ENCODE measurements at places on chromosomes 7 and 10. TPM values are rescaled to one million over a fixed set of nuclear protein-coding genes. Genes with fewer than 3 reads are reported as not detected.
A peak's percentile ranks its signal among the peaks of the same experiment; 100 is the strongest.

- H3K36me3 ChIP-seq = no peaks in the 10 kb centered on the region
- peak overlapping the region; percentile 10 for H3K27ac ChIP-seq
- no peak for DNase-seq
- peaks cover 4% of the 10 kb centered on the region for H3K27me3 ChIP-seq
- H3K4me3 ChIP-seq = no peak overlapping the region
- H3K4me1 ChIP-seq = peaks cover 28% of the 10 kb centered on the region
Observed at GRCh38 chr7:136058546-136058945, 81.4 kb upstream of the MTPN start.

The ATOH7 gene
- 0.60 TPM for total RNA-seq

The TDRD1 gene
- total RNA-seq = not detected

The ZNF804B gene
- total RNA-seq = 0.07 TPM

The RSU1 gene
- total RNA-seq = 37.3 TPM

DNA sequence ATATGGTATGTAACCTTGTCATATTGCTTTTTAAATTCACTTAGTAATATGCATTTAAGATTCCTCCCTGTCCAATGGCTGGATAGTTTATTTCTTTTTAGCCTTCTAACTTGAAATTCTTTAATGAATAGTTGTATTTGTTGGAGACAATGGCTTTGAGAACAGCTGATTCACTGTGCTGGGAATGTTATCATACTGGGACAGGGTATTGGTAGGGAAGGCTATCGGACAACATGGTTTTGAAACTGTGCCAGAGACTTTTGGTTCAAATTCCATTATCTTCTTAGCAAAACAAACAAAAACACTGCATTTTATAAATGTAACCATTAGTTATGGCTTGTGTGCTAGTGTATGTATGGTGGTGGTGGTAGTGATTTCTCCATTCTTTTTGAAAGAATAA is 517.1 kb upstream of the ANKRD30A start:
- H3K4me1 ChIP-seq = no peaks in the 10 kb centered on the region
- H3K27me3 ChIP-seq = no peaks in the 10 kb centered on the region
- no peak overlapping the region for H3K4me3 ChIP-seq
- H3K27ac ChIP-seq = no peak overlapping the region

DNA sequence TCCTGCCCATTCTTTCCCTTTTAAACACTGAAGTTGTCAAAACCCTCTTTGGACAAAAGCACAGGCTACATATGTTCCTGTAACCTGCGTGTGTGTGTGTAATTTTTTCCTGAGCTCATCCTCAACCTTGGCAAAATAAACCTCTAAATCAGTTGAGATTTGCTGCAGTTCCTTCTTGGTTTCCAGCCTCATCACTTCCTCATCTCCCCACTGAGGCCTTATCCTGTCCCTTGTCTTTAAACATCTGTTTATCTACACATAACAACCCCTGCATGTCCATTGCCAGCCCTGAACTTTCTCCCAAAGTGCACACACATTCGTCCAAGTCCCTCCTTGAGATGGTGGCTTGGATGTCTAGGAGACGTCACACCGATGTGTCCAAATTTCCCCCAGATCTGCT is 35.5 kb downstream of the LYZL2 start:
- peaks cover 23% of the 10 kb centered on the region for H3K4me1 ChIP-seq
- no peaks in the 10 kb centered on the region for H3K36me3 ChIP-seq
- no peak for DNase-seq
- H3K27ac ChIP-seq = no peak overlapping the region
- H3K27me3 ChIP-seq = no peaks in the 10 kb centered on the region
- H3K4me3 ChIP-seq = no peak overlapping the region

The MNX1 gene
- 14.9 TPM for total RNA-seq

The PRKCQ gene
- total RNA-seq = 2.0 TPM

DNA sequence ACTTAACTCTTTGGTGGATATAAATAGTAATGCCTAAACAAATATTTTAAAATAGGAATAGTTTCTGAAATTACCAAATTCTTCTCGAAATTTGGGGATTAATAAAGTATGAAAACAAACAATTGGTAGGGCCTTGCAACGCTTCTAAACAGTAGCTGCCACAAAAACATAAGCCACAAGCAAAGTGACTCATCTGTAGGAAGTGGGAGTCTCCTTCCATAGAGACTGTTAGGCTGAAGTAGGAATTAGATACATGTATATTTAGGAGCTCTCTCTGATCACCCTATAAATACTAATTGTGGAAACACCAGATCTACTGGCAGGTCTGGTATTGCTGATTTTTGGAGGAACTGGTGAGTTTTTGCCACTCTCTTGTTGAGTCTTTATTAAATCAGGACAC is 5.7 kb upstream of the LMOD2 start:
- H3K4me3 ChIP-seq = no peak overlapping the region
- peaks cover 5% of the 10 kb centered on the region for H3K4me1 ChIP-seq
- H3K27me3 ChIP-seq = no peaks in the 10 kb centered on the region
- no peak for DNase-seq
- H3K27ac ChIP-seq = no peak overlapping the region

The HOXA11 gene
- total RNA-seq = 1.2 TPM

GRCh38 chr7:9856668-9857067 is 1117.0 kb upstream of the PHF14 start:
- no peaks in the 10 kb centered on the region for H3K4me1 ChIP-seq
- H3K36me3 ChIP-seq = no peaks in the 10 kb centered on the region
- DNase-seq = no peak

DNA sequence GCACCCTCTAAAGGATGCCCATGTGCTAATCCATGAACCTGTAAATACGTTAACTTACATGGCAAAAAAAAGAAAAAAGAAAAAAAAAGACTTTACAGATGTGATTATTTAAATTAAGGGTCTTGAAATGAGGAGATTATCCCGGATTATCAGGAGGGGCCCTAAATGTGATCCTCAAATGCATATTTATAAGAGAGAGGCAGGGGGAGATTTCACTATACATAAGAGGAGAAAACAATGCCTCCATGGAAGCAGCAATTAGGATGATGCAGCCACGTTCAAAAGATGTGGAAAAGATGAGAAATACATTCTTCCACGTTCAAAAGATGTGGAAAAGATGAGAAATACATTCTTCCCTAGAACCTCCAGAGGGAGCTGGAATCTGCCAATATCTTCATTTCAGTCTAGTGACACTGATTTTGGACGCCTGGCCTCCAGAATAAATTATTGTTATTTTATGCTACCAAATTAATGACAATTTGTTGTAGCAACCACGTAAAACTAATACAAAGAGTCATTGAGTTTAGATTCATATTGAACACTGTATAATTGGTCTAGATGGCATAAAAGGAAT is 328.4 kb upstream of the GNAI1 start:
- H3K4me3 ChIP-seq = no peak overlapping the region
- H3K4me1 ChIP-seq = no peaks in the 10 kb centered on the region
- H3K27ac ChIP-seq = no peak overlapping the region
- H3K27me3 ChIP-seq = peaks cover 13% of the 10 kb centered on the region
- no peaks in the 10 kb centered on the region for H3K36me3 ChIP-seq

The NSUN5 gene
- 21.3 TPM for total RNA-seq

GRCh38 chr7:131061158-131061557 is 266.5 kb upstream of the MKLN1 start:
- DNase-seq = no peak
- H3K4me1 ChIP-seq = no peaks in the 10 kb centered on the region
- no peak overlapping the region for H3K4me3 ChIP-seq
- no peaks in the 10 kb centered on the region for H3K36me3 ChIP-seq
- H3K27me3 ChIP-seq = peaks cover under 1% of the 10 kb centered on the region
- no peak overlapping the region for H3K27ac ChIP-seq

DNA sequence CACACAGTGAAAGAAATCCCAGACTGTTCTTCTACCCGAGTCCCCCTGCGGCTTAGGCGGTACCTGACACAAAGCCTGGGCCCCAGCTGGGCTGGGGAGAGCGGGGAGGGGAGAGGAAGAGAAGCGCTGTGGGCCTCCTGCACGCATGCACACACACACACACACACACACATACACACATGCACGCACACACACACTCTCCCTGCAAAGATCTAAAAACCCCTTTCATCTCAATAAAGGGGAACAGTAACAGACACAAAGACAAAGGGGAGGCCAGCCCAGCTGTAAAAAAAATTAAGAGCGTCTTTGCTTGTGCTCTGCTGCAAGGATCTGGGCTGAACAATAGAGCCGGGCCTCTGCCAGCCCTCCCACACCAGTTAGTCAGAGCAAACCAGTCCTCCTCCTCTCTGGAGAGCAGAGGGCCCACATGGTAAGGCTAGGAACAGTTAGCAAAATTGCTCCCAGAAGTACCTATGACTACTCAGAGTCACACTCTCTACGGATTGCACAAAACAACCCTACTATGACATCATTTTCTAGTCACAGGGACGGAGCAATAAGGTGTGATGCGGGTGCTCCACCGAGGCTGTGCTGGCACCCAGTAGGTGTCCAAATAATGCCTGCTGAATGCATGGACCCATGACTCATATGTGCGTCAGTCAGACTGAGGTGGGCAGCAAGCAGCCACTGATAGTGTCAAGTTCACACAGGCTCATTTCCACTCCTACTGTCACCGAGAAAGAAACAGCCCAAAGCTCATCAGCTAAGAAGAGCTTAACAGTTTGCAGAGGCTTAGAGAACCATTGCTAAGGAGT is 9.2 kb downstream of the ITPRIP start:
- H3K36me3 ChIP-seq = peaks cover 7% of the 10 kb centered on the region
- H3K27ac ChIP-seq = peak overlapping the region; percentile 96
- peaks cover 68% of the 10 kb centered on the region for H3K4me1 ChIP-seq
- no peaks in the 10 kb centered on the region for H3K27me3 ChIP-seq
- no peak for DNase-seq
- H3K4me3 ChIP-seq = peak overlapping the region; percentile 85
